T-helper 2 cell treated with Interferon-gamma antibody and Interleukin-4, amounts not matched to agents 5 μg/mL and 100 μg/mL, for 36 hours (primary cell): ENCODE measurements at places on chromosomes 2 and 18.

DNA sequence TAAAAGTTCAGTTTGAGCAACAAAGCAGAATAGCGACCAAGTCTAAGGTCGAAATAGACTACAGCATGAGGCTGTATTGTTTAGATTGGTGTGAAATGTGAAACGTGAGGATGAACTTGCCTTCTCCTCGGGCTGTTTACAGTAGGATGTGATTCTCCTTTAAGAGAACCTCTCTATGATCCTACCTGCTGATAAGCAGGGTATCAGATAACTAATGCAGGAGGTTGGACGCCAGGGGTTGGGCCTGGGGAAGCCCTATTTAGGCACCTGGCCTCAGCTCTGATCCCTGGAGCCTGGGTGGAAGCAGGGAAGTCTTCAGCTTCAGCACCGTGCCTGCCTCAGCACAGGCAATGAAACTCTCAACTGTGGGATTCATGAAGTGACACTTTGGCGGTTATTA lies 11.4 kb downstream of the CRYGD start:
- H3K27me3 ChIP-seq: no peaks in the 10 kb centered on the region
- H3K27ac ChIP-seq: no peak overlapping the region
- H3K4me3 ChIP-seq: no peak overlapping the region
- no peaks in the 10 kb centered on the region for H3K36me3 ChIP-seq
- no peak for DNase-seq

- H3K36me3 ChIP-seq: peaks cover 10% of the 10 kb centered on the region
- no peak overlapping the region for H3K4me3 ChIP-seq
- H3K27me3 ChIP-seq: peaks cover 5% of the 10 kb centered on the region
- no peak for DNase-seq
These were observed 28.1 kb upstream of the TMEM247 start for GRCh38 chr2:46451131-46451711.

- DNase-seq: no peak
- H3K36me3 ChIP-seq: no peaks in the 10 kb centered on the region
- H3K4me1 ChIP-seq: no peaks in the 10 kb centered on the region
- H3K27ac ChIP-seq: no peak overlapping the region
- H3K27me3 ChIP-seq: no peaks in the 10 kb centered on the region
These were observed 28.5 kb upstream of the HS6ST1 start for GRCh38 chr2:128347171-128347558.

GRCh38 chr2:183564726-183565125 lies 440.5 kb downstream of the NUP35 start:
- no peak overlapping the region for H3K4me3 ChIP-seq
- DNase-seq: no peak
- H3K4me1 ChIP-seq: no peaks in the 10 kb centered on the region
- H3K36me3 ChIP-seq: no peaks in the 10 kb centered on the region
- H3K27ac ChIP-seq: no peak overlapping the region

- H3K36me3 ChIP-seq: peaks cover 12% of the 10 kb centered on the region
- no peak overlapping the region for H3K4me3 ChIP-seq
- DNase-seq: no peak
- no peaks in the 10 kb centered on the region for H3K27me3 ChIP-seq
- H3K4me1 ChIP-seq: peaks cover 24% of the 10 kb centered on the region
These were observed 2.9 kb upstream of the CASP10 start for GRCh38 chr2:201180010-201180409.

GRCh38 chr18:55510809-55511208 lies 77.2 kb downstream of the TCF4 start:
- no peak for DNase-seq
- H3K36me3 ChIP-seq: no peaks in the 10 kb centered on the region
- no peak overlapping the region for H3K4me3 ChIP-seq

- DNase-seq: peak; percentile 62
- peak overlapping the region; percentile 91 for H3K27ac ChIP-seq
- no peaks in the 10 kb centered on the region for H3K27me3 ChIP-seq
- peak overlapping the region; percentile 61 for H3K4me3 ChIP-seq
- H3K36me3 ChIP-seq: peaks cover 32% of the 10 kb centered on the region
These were observed 201.9 kb upstream of the TRIB2 start for GRCh38 chr2:12514631-12515437.

GRCh38 chr2:241736111-241736510 lies 1.7 kb downstream of the D2HGDH start:
- peak overlapping the region; percentile 54 for H3K27ac ChIP-seq
- no peaks in the 10 kb centered on the region for H3K27me3 ChIP-seq
- DNase-seq: no peak
- H3K36me3 ChIP-seq: peaks cover 2% of the 10 kb centered on the region
- H3K4me1 ChIP-seq: peaks cover 29% of the 10 kb centered on the region
- peak overlapping the region; percentile 77 for H3K4me3 ChIP-seq

- peaks cover 16% of the 10 kb centered on the region for H3K36me3 ChIP-seq
- no peak for DNase-seq
- peak overlapping the region; percentile 91 for H3K27ac ChIP-seq
These were observed 7.4 kb upstream of the MTERF4 start for GRCh38 chr2:241109210-241110088.
